Choroid plexus epithelial cell (primary cell): ENCODE measurements at places on chromosomes 12 and 14.
A peak's percentile ranks its signal among the peaks of the same experiment; 100 is the strongest.

- DNase-seq: peak; percentile 3
Observed at GRCh38 chr14:49464885-49465284, 121.3 kb downstream of the RPS29 start.

- DNase-seq: peak; percentile 70
Observed at GRCh38 chr12:79331870-79332269, 358.9 kb downstream of the PAWR start.

DNA sequence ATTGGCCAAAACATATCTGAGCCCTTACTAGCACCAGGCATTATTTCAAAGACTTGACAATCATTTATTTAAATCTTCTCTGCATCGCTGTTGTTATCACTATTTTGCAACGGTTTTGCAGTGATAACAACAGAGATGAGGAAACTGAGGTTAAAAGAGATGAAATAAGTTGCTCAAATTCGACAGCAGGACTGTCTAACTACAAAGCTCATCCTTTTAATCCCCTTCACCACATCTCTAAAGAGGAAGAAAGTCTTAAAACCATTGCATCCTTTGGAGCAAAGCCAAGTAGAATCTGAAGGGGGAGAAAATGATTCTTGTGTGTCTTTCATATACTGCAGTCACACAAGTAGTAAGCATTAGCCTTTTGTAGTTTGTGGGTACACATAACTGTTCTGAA, 14.8 kb upstream of the ETNK1 start:
- no peak for DNase-seq

- DNase-seq: peak; percentile 18
Observed at GRCh38 chr14:52253503-52253902, 14.0 kb upstream of the PTGDR start.

DNA sequence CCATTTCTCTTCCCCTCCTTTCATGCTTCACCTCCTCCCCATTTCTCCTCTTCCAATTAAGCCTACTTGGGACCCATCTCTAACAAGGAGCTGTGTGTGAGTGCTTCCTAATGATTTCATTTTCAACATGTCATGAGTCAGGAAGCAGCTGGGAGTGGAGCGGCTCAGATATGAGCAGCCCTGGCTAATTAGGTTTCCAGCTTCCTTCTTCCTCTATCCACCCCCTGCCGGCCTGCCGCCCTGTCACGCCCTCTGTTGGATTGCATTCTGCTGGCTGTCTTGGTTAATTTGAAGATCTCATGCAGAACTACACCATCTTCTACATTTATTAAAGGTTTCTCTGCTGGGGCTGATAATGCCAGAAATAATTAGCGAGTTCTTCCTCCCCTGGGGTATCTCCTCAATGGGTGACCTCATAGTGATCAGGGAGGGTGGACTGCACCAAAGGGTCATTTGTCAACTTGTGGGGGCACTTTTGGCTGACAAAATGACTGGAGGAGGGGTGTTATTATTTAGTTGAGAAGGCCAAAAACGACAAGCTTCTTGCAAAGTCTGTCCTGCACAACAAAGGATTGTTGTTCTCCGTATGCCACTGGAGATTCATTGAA, 300.9 kb upstream of the SRRM4 start:
- no peak for DNase-seq

GRCh38 chr12:132547205-132547740, 57.3 kb downstream of the FBRSL1 start:
- no peak for DNase-seq

DNA sequence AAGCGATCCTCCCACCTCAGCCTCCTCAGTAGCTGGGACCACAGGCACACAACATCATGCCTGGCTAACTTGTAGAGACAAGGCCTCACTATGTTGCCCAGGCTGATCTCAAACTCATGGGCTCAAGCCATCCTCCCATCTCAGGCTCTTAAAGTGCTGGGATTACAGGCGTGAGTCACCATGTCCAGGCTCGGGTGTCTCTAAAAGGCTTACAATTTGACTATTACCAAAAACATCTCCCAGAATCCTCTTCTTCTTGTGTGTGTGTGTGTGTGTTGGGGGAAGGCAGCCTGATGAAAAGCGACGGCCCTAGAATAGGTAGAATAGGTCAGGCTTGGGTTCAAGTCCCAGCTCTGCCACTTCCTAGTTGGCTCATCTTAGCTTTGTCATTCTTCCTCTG, 16.8 kb downstream of the MSI1 start:
- DNase-seq: peak; percentile 27

DNA sequence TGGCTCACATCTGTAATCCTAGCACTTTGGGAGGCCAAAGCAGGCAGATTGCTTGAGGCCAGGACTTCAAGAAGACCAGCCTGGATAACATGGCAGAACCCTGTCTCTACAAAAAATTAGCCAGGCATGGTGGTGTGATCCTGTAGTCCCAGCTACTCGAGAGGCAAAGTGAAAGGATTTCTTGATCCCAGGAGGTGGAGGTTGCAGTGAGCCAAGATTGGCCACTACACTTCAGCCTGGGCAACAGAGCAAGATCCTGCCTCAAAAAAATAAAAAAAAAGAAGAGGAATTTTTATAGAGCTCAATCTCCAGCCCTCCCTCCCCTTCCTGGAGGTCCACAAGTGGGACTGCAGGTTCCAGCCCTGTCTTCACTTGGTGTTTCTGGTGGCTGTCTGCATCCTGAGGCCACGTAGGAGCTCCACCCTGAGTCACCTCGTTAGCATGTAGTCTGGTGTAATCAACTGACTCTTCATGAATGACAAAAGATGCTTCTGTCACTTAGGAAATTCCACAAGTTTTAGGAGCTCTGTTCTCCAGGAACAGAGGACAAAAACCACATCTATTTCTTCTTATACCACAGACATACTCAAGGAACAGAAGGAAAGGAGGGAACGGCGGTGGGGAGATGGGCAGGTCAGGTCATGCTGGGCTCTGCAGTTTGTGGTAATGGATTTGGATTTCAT, 16.2 kb downstream of the CCDC62 start:
- DNase-seq: no peak

DNA sequence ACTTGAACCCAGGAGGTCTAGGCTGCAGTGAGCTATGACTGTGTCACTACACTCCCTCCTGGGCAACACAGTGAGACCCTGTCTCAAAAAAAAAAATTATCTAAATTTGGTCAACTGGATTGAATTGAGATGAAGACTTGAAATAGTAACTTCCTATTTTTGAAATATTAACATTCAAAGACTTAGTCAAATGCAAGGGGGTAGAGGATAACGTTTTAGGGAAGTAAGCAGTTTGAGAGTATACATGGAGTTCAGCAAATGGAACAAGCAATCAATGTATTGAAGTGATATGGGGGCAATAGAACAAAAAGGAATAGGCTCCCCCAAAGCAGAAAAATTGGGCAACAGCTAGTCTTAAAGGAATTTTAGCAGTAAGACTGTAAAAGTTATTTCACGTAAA, 4.6 kb upstream of the MFAP5 start:
- no peak for DNase-seq

DNA sequence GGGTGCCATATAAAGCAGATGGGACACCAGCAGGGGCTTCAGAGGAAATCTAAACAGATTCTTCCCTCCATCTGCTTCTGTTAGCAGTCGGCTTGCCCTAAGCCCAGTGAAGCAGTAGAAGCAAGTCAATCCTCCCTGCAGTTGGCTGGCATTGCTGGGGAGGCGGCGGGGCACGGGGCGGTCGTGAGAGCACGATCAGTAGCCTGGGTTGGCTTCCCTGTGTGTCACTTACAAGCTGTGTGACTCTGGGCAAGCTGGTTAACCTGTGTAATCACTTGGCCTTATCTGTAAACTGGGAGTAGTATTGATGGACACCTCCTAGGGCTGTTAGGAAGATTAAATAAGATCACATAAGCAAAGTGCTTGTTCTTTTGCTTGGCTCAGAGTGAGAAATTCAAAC, 19.4 kb downstream of the MYRFL start:
- DNase-seq: no peak

DNA sequence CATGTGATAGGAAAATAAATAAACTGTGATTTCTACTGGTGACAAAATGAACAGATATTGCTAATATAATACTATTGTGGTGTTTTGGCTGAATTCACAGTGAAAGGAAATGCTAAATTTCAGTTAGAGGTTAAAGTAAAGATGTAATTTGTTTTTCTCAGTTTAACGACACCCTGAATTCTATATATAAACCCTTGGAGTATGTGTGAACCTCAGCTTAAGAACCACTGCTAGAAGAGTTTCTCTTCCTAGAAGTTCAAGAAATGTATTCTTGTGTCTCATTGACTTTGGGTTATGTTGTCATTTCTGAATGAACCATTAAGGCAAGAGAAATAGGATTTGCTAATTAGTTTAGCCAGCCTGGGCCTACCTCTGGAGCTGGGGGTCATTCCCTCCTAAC, 8.2 kb downstream of the FBXO34 start:
- no peak for DNase-seq

DNA sequence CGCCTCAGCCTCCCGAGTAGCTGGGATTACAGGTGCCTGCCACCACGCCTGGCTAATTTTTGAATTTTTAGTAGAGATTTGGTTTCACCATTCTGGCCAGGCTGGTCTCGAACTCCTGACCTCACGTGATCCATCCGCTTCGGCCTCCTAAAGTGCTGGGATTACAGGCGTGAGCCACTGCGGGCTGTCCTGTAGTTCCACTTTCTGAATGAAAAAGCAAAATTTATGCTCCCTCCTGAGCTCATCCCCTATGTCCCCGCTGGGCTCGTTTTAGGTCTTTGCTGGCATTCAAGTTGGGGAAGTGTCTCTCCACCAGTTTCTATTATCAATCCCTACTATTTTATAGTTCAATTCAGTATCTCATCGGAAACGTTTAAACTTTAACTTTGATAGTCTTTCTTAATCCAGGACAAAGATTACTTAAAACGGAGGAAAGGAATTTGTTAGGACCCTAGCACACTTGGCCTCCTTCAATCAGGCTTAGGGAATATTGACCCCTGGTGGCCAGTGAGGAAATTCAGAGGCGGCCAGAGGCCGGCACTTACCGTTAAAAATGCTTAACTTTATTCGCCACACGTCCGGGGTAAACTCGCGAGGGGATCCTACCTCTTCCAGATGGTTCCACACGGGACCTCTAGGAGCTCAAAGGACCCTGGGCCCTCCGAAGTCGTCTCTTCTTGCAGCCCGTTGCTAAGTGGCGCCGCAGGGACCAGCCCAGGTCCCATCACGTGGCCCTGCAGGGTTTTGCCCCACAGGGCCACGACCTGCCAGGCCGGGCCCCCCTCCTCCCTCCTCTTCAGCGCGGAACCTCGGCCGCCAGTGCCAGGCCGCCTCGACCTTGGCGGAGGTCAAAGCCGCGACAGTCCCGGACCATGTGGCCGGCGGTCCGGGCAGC, 11.4 kb upstream of the DNAL1 start:
- DNase-seq: peak; percentile 85

DNA sequence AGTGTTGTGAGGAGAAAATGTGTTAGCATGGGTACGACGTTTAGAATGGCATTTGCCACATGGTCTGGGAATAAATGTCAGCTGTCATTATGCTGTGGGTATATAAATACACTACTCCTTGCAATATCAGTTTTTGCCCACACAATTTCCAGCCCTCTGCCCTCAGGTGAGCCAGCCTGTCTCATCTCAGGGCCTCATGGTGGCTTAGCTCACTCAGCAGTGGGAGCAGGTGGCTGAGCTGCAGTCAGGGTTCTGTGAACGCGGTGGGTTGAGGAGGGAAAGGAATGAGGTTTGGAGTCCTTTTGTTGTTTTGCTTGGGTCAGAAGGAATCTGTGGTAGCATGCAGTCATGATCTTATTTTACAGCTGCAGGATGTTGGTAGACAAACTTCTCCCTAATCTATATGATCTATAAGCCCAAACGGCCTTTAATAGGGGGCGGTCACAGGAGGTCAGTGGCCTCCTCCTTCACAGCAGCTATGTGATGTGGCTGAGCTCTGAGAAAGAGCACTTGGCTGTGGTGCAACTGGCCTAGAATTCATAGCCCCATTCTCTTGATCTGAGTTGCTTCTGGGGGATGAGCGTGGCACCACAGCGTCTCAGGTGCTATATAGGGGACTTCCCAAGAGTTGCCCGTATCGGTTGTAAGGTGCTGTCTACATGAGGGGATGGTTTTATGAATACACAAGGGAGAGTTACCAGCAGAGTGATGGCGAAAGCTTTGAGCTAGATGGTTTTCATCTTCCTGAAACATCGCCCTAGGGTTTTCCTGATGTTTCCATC, 27.8 kb upstream of the KCNA5 start:
- no peak for DNase-seq

- peak; percentile 35 for DNase-seq
Observed at GRCh38 chr12:91100906-91101305, 10.4 kb downstream of the LUM start.

DNA sequence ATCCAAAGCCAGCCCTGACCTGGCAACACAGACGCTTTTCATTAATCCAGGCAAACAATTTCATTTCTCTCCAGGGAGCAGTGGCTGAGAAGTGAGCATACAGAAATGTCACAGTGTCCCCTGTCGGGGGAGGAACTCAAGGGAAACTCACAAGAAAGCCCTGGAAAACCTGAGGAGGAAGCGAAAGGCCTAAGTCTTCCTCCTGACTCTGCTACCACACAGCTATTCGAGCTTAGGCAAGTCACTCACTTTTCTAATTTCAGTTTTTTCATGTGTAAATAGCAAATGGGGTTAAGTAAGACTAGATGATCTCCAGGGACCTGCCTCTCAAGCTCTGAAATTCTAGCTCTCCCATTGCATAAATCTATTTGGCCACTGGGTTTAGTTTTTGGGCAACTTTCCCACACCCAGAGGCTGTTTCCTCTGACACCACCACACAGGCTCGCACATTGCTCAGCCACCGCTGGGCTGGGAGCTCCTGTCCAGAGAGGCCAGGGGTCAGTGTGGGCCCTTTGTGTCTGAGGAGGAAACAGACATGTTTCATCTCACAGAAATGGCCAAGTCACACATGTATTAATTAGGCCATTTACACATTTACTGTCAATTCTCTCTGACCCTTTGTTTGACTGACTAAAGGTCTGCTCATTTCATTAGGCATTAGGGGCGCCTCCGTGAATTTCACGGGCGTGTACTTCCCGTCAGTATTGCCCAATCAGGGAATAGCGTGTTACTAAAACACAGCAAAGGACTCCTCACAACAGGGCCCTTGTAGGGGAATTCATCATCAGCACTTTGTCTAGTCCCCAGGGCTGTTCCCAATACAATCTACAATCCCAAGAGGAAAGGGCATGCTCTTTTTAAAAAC, 9.8 kb upstream of the PNMA1 start:
- DNase-seq: peak; percentile 99

DNA sequence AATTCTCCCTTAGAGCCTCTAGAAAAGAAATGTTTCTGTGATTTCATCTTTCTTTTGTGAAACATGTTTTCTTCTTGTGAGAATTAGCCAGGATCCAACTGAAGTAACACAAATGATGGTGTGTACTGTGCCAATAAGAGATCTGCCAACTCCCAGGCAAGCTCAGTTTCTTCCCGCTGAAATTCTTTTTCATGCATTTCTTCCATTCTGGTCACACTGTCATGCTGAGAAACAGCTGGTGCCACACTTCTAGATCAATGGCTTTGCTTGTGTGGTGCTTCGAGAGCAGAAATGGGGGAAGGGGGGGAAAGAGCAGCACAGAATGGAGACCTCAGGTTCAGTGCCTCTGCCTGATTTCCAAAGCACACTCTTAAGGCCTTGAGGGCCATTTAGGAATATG, 41.4 kb upstream of the FGF6 start:
- DNase-seq: no peak

GRCh38 chr12:133130808-133131128, 341 bp downstream of the ZNF10 start:
- peak; percentile 30 for DNase-seq
